Activated CD8-positive, alpha-beta memory T cell treated with anti-CD3 and anti-CD28 coated beads for 1 hour (primary cell): ENCODE measurements at places on chromosomes 12 and 14.

DNA sequence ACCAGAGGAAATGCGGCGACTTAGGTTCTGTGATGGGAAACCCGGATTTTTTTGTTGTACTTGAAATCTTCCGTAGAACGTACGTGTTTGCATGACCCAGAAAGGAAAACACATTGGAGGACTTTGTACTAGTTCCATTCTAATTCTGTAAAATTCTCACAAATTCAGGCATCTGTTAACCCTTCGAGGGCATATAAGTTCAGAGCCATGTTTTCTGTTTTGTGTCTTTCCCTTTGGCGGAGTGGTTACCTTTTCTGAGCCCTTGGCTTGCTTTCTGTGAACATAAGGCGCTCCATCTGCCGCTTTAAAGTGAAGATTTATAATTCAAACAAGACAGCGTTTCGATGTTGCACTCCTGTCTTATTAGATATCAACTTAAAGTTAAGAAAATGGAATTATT is 34.2 kb downstream of the BICD1 start:
- no peak for DNase-seq

GRCh38 chr14:50947446-50947845 is 3.2 kb upstream of the PYGL start:
- no peak for DNase-seq

DNA sequence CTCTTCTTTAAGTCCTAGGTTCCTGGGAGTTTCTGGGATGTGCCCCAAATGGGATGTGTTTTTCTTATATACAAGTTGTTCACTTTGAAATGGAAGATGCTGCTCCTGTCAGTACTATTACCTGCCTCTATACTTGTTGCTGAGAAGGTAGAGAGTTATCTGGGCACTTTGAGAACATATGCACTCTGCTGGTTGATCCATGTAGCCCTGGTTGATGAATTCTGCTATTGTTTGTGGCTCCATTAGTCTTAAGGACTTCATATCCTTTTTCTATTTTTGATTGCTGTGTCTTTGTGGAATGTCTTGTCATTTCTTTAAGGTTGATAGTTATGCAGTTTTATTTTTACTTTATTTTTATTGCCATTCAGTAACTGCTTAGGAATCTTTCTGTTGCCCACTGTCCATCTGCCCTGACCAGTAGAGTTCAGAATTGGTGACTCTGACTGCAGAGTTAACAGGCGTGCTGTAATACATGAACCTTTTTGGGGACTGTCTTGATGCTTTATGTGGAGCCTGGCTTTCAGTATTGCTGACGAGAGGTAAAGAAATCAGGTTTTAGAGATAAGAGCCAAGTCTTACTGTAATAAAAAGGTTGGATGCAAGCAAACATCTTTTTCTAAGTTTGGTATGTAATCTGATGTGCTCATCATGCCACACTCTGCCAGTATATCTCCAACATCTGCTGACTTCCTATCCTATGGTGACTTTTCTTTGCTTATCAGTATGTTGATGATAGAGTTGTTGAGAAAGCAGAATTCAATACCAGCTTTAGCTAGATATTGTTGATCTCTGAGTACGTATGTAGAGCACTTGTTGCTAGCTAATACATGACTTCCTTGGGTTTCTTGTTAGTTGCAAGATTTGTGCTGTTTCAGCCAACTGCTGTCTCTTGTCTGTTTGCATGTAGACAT is 1.6 kb downstream of the GMPR2 start:
- no peak for DNase-seq

DNA sequence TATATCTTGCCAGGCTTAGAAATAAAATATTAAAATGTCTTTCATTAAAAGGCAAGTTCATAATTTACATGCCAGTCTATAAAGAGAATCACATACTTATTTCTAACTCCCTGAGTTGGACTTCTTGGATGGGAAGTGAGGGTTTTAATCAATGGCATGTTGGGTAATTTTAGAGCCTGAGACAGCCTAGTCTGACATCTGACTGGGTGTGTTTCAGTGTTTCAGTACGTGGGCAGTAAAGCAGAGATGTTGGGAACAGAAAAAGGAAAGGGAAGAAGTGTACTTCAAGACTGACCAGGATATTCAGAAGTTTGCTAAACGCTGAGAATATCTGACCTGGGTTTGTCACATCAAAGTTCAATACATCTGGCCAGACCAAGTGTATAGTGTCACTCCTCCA is 171.8 kb downstream of the BTG1 start:
- DNase-seq = no peak

DNA sequence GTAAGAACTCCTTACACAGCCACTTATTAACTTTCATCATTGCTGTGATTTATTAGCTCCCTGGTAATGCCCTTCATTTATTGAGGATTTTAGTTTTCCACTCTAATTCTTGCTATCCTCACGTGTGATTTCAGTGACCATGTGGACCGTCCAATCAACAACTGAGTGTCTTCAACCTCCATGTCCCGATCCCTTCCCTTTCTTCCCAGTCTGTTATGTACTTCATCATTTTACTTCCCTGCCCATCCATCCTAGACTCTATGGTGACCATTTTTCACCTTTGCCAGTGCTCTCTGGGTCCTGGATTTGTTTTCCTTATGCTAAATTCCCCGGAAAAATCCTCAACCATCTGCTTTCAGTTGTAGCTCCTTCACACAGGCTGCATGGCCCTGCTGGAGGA is 111.0 kb downstream of the MSRB3 start:
- no peak for DNase-seq

- DNase-seq = no peak
Observed at GRCh38 chr14:42624980-42625761, 1018.5 kb downstream of the LRFN5 start.

DNA sequence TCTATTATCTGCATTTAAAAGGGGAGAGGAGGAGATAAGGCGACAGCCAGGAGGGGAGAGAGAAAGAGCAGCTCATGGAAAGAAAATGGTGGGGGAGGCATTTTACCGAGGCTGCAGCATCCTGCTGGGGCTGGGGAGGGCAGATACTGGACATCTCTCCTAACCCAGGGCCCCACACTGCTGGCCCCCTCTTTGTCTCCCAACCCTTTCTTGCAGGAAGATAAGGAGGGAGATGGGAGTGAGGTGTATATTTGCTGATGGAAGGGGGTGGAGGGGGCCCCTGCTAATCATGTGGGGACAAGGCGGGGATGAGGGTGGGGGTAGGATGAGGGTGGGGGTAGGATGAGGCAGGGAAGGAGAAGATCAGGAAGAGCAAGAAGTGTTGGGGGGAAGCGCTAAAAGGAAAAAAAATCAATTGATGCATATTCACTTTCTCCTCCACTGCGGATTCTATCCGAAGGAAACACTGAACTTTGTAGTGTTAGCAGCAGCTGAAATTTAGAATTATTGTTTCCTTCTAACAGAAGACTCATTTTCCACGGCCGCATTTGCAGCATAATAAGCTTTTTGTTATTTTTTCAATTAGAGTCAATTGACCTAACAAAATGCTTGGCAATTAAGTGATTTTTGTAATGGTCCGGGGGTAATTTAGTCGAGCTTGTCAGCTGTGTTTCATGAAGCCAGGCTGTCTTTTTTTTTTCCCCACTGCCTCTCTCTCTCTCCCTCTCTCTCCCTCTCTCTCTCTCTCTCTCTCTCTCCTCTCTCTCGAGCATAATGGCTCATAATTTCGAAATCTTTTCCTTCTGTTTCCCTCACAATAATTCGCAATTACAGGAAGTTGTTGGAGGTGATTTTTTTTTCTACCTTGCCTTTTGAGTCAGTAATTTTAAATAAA is 1134.6 kb downstream of the BCL11B start:
- DNase-seq = no peak

DNA sequence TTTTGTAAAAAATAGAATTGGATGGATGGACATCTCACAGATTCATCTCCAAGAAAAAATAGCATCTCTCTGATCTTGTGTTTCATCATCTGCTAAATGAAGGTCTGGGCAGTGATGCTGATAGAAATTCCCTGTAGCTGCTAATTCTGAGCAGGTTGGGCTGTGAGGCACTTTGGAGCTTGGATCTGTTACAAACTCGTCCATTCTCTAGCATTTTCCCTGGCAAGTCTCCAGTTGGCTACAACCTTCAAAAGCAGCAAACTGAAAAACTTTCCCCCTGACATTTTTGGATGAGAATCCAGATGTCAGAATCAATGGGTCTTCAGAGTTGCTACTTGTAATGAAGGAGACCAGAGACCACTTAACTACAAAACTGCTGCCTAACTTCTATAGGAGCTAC is 72.7 kb downstream of the TPH2 start:
- DNase-seq = no peak

- no peak for DNase-seq
Observed at GRCh38 chr14:97033556-97034081, 236.4 kb downstream of the VRK1 start.

DNA sequence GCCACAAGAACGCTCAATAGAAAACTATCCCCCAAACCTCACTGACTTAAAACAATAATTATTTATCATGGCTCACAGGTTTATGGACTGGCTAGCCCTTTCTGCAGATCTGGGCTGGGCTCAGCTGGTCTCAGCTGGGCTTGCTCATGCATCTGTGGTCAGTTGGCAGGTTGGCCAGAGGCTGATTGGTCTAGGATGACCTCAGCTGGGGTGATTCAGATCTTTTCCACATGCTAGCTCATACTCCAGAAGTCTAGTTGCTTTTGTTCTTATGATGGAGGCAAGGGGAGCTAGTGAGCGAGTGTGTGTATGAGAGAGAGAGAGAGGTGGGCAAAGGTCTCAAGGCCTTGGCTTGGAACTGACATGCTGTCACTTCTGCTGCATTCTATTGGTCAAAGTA is 181.2 kb upstream of the NRXN3 start:
- DNase-seq = no peak

DNA sequence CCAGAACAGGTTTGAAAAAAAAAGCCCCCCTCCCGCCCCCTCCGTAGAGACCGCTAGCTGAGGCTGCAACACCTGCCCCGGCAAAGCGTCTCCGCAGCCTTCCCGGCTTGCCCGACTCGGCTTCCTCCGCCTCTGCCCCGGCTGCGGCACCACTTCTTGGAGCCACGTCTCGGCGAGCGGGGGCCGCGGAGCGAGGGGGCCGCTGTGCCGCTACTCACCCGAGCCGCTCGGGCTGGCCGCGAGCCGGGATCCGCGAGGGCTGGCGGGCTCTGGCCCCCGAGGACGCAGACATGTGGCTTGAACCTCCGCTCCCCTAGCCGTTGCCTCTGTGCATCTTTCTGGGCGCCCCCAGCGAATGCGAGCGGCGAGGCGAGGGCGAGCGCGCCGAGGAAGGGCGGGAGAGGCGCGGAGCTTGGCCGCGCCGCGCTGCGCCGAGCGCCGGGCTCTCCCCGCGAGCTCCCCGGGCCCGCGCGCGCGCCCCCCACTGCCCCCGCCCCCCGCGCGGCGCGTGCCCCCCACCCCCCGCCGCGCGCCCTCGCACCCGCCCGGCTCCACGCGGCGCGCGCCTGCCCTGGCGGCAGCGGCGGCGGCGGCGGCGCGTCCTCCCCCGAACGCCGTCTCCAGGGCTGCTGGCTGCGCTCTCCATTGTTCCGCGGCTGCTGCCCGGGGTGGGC is 249.5 kb downstream of the APAF1 start:
- no peak for DNase-seq

GRCh38 chr12:119877639-119877948 is 474 bp upstream of the CIT start:
- no peak for DNase-seq

DNA sequence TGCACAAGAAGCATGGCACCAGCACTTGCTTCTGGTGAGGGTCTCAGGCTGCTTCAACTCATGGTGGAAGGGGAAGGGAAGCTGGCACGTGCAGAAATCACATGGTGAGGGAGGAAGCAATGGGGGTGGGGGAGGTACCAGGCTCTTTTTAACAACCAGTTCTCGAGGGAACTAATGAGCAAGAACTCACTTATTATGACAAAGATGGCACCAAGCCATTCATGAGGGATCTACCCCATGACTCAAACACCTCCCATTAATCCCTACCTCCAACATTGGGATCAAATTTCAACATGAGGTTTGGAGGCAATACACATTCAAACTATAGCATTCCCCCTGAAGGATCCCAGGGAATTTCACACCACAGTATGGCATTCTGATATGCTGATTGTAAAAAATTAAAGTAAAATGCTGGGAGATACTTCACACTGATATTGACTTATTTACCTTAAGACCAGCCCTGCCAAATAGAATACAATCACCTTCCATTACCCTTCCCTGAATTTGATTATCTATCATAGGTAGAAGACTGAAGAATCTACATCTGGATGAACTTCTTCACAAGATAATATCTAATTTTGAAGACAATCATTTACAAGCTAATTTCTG is 201.7 kb upstream of the PLXNC1 start:
- no peak for DNase-seq
